Midbrain (tissue), 1 donor: ENCODE measurements at places on chromosomes 13 and 19.
A peak's percentile ranks its signal among the peaks of the same experiment; 100 is the strongest.

- DNase-seq, result no peak
These were observed 699.5 kb downstream of the PCDH9 start for GRCh38 chr13:66530686-66531085.

GRCh38 chr13:82136880-82137279 lies 1745.4 kb downstream of the SLITRK1 start:
- no peak for DNase-seq

- DNase-seq, result no peak
These were observed 2.3 kb upstream of the UPF3A start for GRCh38 chr13:114279146-114279545.

DNA sequence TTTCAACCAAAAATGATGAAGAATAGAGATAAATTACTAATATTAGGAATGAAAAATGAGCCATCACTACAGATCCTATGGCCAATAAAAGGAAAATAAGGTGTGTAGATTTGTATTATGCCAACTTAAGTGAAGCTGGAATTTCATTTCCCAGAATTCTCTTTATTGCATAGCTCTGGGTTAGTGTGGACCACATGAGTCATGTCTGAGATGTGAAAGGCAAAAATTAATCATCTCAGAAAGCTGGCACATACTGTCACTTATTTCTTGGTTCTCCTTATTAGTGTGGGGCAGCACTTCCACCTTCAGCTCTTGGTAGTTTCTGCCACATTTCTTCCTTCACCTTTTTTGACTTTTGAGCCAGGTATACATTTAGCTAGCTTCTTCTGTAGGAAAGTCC lies 82.6 kb downstream of the KATNAL1 start:
- DNase-seq, result no peak

DNA sequence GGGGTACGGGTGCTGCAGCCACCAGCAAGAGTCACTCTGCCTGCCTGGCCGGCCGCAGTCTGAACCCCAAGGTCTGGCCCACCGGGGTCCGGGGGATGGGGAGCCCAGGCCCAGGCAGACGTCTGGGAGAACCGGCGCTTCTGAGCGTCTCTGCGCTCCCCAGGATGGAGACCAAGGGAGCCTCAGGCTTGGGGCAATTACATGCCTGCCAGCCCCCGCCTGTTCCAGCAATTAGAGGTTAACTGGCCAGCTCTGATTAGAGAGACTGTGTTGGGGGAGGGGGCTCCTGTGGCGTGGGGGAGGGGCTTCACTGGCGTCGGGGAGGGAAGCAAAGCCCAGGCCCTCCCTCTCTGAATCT lies 11.9 kb downstream of the MEIS3 start:
- no peak for DNase-seq

- DNase-seq, result no peak
These were observed 5.4 kb downstream of the LMTK3 start for GRCh38 chr19:48506138-48506733.

DNA sequence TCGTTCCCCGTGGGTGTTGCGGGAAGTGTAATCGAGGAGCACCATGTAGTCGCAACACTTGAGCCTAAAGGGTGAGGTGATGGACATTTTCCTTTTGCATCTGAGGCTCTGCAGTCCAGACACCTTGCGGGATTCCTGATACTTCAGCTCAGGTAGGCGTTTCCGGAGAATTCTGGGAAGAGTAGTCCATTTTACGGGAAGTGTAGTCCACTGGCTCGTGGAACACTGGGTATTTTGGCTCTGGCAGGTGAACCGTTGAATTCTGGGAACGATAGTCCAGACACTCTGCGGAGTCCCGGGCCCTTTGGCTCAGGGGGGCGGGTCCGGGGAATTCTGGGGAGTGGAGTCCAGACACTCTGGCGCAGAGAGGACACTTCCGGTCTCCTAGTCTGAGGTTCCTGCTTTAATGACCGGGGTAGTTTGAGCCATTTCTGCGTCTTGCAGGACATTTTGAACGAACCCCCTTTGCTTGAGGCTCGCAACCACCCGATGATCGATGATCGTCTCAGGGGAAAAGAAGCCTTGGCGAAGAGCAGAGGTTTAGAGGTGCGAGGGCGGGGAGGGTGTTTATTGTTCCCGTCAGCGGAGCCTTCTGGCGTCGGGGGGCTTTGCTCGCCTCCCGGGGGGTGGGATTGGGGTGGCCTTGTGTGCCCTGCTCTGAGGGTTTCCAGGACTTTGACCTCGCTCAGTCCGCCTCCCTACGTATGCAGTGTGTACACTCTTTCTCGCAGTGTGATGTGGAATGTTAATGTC lies at the start of gene ZNF223:
TSS of gene ZNF223 (plus strand) at position 387 of the 753 bp plus-strand sequence. CDS start 3,141 bp downstream, outside the sequence.
- peak; percentile 99 for DNase-seq

GRCh38 chr19:7685546-7686445 lies 5.2 kb downstream of the TRAPPC5 start:
- DNase-seq, result no peak

- DNase-seq, result no peak
These were observed 33.4 kb downstream of the PEPD start for GRCh38 chr19:33487901-33488800.

DNA sequence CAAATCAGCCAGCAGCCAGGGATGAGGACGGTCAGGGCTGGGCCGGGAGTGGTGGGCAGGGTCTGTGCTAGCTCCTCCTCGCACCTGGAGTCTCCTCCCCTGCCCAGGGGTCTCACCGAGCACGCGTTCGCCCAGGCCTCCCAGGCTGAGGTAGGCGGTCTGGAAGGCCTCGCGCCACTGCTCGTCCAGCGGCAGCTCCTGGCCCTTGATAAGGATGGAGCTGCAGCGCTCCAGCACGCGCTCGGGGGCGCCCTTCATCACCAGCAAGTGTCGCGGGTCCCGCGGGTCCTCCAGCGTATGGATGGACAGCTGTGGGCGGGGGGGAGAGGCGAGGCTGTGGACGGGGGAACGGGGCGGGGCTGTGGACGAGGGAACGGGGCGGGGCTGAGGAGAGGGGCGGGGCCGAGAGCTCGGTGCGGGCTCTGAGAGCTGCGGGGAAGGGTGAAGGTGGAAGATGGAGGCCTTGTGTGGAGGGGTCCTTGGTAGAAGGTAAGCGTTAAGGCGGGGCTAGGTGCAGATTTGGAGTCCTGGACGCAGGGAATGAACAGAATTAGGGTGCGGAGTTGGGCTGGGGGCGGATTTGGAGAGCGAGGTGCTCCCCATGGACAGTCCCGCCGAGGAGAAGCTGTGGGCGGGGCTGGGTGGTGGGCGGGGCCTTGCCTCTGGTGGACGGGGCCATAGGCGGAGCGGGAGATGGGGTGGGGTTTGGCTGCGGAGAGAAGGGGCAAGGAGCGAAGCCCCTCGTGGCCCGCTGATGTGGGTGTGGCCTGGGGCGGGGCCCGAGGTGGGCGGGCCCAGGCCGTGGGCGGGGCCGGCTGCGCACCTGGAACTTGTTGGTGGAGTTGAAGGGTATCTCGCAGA lies 5.7 kb downstream of the ATP4A start:
- DNase-seq, result no peak
